Stimulated activated CD4-positive, alpha-beta T cell treated with anti-CD3 and anti-CD28 coated beads, TNF-alpha, amount 100 ng/mL, for 1 hour (primary cell): ENCODE measurements at places on chromosomes 2 and 18.

- DNase-seq = no peak
Observed at GRCh38 chr2:33210626-33211025, 263.9 kb downstream of the LTBP1 start.

GRCh38 chr2:240575101-240575965 is 7.0 kb downstream of the RNPEPL1 start:
- no peak for DNase-seq

DNA sequence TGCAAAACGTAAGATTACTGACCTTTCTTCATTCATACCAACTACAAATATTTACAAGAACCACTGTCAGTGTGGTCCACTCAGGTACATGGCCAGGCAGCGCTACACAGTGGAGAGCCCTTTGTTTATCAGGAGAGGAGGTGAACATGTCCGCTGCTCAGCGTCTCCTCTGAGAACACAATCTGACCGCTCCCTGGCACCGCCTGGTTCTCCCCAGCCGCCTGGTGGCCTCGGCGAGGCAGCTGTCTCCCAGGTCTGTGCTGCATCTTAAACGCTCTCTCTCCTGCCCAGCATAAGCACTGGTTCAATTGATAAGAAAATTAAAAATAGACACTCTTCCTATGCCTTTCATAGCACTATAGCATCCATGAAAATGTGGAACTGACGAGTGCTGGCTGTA is 146.8 kb upstream of the PXDN start:
- no peak for DNase-seq

GRCh38 chr2:216090369-216090786 is 8.7 kb downstream of the TMEM169 start:
- DNase-seq = no peak

DNA sequence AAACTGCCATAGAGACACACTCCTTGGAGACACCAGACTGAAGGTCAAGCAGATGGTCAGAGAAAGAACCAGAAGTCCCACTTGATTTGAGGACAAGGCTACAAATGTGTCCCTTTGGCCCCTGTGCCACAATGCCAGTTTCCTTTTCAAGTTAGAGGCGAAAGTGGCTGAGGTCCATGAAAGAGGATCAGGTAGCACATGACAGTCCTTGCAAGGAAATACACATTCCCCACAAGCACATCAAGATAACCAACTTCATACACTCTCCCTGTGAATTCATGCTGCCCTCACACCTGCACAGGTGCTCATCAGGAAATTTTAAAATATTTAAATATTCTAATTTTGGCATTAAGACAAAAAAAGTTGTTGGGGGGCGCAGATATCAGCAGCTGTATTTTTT is 218.6 kb downstream of the TCF4 start:
- no peak for DNase-seq

DNA sequence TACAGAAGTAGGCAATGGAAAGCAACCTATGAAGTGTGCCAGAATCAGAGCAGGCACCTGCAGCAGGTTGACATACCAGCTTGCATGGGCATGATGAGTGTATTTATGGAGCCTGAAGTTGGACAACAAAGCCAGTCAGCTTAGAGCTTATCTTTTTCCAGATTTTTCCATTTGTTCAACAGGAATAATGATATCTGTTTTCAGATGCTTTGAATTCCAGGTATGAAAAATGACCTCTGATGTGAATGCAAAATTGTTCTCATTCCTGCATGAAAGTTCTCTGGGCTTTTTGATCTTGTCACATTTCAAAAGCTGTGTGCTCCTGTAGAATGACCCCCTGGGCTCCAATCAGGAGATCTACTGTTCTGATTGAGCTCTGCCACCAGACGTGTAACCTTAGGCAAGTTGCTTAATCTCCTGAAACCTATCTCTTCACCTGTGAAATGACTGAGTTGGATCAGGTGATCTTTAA is 38.2 kb upstream of the VIT start:
- DNase-seq = no peak

DNA sequence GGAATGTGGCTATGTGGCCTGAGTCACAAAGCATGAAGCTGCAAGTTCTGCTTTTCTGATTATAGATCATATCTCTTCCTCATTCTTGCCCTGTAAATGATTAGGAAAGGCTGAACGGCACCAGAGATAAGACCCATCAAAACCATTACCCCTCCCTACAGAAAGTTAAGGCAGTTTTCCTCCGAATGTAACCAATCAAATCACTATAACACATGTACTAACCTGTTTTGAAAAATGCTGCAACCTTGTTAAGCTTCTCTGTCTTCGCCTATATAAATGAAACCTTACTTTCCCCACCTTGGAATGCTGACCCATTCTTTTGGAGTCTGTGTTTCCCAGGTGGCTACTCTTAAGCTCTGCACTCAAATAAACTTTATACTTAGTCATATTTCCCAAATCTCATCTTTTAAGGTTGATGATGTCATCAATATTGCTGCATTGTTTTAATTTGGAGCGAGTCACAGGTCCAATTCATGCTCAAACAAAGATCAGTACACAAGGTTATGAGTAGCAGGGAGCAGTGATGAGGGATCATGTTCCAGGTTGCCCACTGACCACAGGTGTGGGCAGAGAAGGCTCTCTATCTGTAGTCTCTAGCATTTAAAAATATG is 662.3 kb downstream of the IRS1 start:
- no peak for DNase-seq

- DNase-seq = no peak
Observed at GRCh38 chr2:235418918-235419317, 74.9 kb upstream of the AGAP1 start.

DNA sequence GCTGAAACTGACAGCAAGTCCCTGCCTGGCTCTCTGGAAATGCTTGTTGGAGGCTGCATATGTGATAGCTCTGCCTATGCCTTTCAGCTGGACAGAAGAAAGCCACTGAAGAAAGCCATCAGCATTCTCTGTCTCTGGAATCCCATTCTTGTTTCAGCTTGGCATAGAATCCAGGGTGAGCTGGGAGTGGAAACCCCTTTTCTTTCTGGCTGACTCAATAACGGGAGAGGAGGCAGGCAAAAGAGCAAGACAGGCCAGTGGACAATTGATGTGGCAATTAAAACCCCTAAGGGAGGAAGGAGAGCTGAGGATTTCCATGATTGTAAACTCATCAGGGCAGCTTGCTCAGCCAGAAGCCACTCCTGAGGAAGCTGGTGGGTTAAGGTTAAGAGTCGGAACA is 208.1 kb downstream of the CLIP4 start:
- DNase-seq = no peak

DNA sequence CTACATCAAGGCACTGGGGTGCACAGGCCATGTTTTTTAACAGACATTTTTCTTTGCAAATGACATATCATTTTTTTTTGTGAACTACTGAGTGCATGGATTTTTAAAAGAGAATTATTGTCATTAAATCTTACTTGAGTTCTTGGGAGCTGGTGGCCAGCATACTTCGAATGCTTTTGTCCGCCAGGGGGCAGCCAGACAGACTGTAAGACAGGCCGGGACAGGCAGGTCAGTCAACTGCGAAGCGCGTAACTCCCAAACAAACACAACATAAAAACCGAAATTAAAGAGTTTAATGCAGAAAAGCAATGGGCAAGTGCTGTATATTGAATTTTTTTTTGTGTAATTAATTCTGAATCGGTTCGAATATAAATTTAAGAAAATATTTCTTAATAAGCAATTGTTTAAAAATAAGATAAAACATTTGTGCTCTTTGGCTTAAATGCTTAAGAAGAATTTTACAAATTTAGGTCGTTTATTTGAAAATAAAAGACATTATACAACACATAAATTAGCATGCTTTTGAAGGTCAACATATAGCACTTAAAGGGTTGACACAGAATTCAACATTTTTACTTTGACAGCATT is 142.2 kb upstream of the PXDN start:
- DNase-seq = no peak

DNA sequence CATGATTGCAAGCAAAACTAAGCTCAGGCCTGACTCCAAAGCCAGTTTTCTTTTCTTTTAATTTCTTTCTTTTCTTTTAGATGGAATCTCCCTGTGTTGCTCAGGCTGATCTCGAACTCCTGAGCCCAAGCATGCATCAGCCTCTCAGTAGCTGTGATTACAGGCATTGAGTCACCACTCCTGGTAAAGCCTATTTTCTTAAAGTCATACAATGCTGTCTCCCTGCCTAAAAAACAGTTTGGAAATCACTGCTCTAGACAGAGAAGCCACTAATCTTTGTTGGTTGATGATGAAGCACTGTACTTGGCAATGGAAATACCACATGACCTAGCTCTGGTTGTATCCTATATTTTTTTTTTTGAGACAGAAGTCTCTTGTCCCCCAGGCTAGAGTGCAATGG is 33.1 kb upstream of the ZNF532 start:
- no peak for DNase-seq

DNA sequence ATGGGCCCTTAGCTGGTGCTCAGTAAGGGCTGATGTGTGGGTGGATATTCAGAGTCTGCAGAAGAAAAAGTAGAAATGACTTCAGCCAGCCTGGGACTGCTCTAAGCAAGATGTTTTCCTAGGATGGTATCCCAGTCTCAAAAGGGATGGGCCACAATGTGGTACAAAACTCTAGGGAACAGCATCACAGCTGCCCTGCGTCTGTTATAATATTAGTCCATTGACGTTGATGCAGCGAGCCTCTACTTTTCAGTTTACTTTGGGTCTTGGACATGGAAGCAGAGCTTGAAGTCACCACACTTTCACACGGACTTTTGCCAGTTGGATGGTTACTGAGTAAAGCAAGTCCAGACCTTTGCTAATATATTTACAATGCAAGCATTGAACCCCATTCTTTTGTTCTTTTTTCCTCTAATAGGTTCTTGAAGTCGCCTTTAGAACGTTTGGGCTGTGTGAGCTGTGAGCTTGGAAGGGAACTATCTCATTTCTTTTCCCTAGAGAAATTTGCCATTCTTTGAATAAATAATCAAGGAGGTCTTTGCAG is 105.7 kb downstream of the RDH14 start:
- no peak for DNase-seq

DNA sequence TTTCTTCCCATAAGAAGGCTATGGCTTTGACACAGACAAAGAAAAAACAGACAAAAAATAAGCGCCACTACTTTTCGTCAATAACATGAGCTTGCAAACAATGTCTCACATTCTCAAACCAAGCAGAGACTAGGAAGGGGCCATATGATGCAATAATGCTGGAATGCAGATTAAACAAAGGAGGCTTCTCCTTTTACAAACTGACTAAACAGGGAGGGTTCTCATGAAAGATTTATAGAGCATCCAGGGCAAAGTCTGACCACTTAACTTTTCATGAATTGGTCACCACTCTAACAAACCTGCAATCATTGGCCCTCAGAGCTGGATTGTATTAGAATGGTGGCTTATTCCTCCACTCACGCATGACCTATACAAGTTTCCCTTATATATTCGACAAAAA is 663.3 kb upstream of the CHAC2 start:
- no peak for DNase-seq

DNA sequence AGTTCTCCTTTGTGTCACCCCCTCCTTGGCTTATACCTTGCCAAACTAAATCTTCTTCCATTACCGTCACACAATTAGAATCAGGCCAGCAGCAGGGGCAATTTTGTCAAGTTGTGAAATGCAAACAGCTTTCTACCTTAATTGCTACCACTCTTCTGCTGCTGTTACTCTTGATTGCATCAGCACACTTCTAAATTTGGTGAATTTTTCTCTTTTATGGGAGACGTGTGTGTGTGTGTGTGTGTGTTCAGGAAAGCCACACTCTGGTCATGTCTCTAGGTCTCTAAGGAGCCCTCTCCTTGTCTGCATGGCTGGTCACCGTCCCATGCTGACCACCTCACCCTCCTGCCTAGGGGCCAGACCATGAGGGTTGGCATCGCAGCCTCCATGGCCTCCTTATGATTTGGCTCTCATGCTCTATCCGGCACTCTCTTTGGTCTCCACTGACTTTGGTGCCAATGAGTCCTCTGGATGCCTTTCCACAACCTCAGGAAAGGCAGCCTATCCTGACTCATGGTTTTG is 87.7 kb downstream of the GATA6 start:
- DNase-seq = no peak

DNA sequence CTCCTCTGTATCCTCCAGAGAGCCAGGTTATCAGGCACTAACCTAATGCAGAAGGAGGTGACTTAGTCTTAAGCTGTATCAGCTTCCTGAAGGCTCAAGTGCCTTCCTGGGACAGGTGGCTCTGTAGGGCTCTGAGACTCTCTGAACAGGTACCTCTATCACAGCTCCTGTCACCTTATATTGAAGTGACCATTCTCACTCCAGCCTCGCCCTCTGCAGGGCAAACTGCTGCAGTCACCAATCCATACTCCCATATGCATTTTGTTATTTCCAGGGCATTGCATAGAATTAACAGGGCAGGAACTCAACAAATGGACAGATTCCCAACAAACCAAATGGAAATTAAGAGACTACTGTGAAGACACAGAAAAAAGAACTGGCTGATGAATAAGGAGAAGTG is 203.0 kb upstream of the REV1 start:
- no peak for DNase-seq

DNA sequence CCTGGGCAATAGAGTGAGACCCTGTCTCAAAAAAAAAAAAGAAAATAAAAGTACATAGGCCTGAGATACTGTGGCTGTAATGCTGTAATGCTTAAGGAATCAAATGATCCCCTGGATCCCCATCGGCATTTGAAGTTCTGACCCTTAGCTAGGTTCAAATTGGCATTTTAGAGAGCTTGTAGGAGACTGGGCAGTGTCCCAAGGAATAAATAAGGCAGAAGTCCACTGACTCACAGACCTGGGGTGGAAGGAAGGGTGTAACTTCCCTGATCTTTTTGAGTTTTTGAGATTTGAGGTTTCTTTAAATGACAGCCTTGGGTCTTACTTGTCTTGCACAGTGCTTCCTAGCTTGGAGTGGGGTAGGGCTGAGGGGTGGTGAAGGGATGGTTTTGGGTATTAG is 553.7 kb downstream of the SLC4A3 start:
- no peak for DNase-seq

DNA sequence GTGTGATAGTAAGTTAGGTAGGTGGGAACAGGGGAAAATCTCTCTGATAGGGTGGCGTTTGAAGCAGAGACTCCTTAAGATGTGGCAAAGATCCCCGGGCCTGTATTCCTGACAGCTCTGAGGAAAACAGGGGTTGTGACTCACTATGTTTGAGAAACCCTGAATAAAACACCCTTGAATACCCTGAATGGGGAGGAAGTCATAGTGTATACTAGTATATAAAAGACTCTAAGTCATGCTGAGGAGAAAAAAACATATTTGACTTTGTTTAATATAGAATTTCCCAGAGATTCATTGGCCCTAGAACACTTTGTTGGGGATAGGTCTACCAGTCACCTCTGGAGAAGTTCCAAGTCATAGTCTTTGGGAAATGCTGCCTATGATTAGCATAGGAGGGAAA is 590.9 kb downstream of the IRS1 start:
- DNase-seq = no peak

DNA sequence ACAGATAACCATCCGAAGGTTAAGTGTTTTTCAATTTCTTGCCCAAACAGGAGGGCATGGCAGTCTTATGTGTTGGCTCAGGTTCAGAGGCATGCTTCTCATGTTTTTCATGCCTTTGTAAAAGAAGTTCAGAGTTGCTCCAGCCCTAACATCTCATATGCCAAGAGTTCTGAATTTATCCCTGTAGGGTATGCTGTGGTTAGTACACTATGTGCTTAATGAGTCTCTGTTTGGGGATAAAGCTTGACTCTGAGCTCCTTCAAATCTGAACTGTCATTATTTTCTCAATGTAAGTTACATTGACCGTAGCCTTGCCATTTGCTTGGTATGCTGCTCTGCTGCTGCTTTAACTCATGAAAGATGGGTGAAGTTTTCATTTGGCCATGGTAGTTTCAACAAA is 67.9 kb upstream of the PNPT1 start:
- no peak for DNase-seq

GRCh38 chr2:62577994-62578781 is 72.2 kb upstream of the TMEM17 start:
- no peak for DNase-seq
